ENCODE measurements at places on chromosomes 2 and 18. TPM values are rescaled to one million over a fixed set of nuclear protein-coding genes. Genes with fewer than 3 reads are reported as not detected.

The RGPD3 gene
- total RNA-seq, result 0.21 TPM

DNA sequence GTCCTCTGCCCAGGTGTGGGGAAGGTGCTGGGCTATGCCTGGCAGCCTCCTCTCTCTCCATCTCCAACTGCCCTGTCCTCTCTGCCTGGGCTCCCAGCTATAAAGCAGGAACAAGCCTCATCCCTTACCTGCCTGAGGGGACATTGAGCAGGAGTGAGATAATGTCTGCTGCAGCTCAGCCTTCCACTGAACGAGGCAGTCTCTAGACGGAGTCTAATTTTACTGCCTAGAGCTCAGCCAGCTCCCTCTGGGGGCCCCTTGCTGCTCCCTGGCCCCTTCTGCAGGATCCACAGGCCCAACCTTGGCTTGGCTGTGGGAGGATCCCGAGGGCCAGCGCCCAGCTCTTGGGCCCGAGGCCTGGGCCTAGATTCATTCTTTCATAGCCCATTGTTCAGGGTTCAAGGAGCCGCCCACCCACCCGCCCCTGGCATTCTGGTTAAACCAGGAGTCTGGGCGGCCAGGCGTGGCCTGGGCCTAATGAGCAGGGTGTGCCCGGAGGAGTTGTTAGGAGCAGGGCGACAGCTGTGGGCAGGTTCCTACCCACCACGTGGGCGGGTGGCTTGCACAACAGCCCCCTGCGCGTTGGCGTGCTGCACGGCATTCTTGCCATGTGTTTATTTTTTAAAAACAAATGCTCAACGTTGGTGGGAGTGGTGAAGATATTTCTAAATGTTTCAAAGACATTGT lies 44.6 kb downstream of the FOSL2 start:
- no peak for DNase-seq

GRCh38 chr2:76491503-76491902 lies 780.8 kb upstream of the GCFC2 start:
- no peak for DNase-seq

DNA sequence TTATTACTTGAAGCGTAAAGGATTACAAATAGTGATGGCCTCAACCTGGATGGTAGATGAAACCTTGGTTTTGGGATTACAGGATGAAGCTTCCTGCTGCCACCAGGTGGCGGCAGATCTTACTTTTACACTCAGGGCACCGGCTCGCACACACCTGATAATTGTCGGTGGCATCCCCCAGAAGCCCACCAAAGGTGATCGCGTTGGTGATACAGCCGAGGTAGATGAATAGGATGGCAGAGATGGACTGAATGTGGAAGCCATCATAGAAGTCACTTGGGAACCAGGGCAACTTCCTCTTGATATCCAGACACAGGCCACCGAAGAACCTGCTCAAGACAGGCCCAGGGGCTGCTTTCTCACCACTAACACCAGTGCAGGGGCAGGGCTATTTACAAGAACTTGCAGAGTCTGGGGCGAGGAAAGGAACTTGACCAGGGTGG lies 51.8 kb downstream of the MTHFD2 start:
- peak; percentile 85 for DNase-seq

The RAD51AP2 gene
- not detected for total RNA-seq

DNA sequence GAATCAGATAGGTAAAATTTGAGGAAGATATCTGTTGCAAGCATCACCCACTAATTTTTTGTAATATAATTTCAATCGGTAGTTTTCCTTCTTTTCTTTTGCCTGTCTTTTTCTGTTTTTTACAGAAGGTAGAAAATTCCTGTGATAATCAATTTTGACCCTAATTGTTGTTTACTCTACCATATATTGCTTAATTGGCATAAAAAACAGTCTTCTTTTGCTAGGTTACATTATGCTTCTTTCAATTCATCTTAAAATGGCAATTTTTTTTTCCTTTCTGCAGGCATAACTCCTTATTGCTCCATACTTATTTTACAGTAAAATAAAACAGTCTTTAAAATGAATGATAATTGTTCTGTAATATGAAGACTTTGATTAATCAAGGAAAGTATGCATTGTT lies 286.2 kb upstream of the LRP1B start:
- no peak for DNase-seq

The MROH2A gene
- total RNA-seq, result not detected

The RUFY4 gene
- 1.8 TPM for total RNA-seq

The SLC39A6 gene
- 51.5 TPM for total RNA-seq

The ABCG5 gene
- total RNA-seq, result not detected

DNA sequence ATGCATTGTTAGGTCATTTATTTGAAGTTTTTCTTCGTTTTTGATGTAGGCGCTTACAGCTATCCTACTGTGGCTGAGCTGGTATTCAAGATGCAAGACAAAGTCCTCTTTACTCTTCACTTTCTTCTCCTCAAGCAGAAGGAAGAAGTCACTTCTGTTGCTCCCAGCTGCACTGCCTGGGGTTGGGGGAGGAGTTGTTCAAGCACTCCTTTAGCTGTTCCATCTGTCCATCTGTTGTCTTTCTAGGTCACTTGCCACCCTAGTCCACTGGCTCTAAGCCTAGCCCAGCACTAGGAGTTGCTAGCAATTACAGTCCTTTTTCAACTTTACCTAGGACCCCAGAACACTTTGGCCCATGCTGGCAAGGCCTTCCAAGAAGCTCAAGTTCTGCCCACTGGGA lies 200.6 kb upstream of the RBMS1 start:
- no peak for DNase-seq

DNA sequence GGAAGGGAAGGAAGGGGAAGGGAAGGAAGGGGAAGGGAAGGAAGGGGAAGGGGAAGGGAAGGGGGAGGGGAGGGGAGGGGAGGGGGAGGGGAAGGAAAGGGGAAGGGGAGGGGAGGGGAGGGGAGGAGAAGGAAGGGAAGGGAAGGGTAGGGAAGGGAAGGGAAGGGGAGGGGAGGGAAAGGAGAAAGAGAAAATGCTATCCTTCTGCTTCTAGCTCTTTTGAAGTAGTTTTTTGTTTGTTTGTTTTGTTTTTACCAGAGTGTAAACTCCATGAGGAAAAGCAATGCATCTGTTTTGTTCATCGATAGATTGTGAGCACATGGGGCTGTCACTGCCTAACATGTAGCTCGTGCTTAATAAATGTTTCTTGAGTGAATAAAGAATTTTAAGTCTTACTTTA lies 1592.7 kb upstream of the ACVR2A start:
- DNase-seq, result no peak

GRCh38 chr18:1124495-1124894 lies 219.8 kb downstream of the ADCYAP1 start:
- DNase-seq, result no peak

The EPB41L3 gene
- 1.5 TPM for total RNA-seq

DNA sequence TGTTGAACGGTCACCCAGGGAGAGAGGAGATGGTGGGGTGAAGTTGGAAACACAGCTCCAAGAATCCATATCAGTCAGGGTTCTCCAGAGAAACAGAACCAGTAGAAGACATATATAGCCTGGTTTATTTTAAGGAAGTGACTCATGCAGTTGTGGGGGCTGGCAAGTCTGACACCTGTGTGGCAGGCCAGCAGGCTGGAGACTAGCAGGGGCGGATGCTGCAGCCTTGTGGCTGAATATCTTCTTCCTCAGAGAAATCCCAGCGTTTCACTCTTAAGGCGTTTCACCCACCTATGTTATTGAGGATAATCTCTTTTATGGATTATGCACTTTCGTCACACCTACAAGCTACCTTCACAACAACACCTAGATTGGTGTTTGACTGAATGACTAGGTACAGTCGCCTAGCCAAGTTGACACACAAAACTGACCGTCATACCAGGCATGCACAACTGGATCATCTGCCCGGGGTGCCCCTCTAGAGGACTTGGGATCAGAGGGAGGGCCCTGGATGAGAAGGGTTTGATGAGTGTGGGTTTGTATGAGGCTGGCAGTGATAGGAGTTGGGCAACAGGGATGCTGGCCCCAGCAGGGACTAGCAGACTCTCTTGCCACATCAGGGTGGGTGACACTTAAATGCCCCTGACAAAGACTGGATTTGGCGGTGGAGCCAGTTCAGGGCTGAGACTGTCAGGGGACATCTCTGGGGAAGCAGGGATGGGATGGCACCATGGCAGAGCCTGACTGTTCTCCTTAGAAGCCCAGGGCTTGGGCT lies 23.4 kb downstream of the MROH2A start:
- no peak for DNase-seq

DNA sequence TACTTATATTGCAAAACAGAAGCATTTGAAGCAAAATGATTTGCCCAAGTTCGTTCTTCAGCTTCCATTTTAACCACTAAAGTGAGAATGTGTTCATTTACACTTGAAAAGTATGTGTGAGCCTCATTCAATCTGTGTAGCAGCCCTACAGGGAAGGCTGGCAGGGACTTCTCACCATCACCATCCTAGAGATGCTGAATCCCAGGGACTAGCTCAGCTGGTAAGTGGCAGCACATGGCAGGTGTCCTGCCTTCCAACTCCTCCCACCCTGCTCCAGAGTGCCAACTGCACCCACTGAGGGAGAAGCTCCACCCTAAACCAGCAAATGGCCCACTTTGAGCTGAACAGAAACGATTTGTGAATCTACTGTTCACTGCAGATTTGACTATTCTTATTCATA lies 91.5 kb downstream of the EN1 start:
- no peak for DNase-seq

- DNase-seq, result no peak
Observed at GRCh38 chr2:171346723-171347557, 86.8 kb downstream of the METTL8 start.

- DNase-seq, result no peak
Observed at GRCh38 chr2:160076914-160077313, 14.5 kb upstream of the PLA2R1 start.

The FOXI3 gene
- total RNA-seq, result not detected

DNA sequence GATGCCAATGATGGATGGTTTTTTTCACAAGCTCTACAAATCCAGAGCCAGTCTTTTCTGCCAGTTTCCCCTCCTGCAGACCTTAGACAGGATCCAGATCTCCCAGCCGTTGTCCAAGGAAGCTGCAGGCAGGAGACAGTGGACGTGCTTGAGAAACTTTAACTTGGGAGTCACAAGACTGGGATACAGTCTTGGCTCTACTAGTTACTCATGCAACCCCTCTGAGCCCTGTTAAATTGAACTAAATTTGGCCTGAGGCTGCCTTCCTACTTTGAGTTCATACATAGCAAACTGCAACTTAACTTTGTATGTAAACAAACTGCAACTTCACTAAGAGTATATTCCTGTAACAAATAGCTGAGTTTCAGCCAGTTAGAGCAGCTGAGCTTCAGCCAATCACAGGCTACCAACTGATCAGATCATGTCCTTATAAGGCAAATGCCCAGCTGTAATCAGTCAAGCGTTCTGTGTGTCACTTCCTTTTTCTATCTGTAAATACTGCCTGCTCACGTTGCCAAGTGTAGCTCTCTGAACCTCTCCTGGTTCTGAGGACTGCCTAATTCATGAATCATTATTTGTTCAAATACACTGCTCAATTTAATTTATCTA lies 140.9 kb downstream of the CAPN13 start:
- no peak for DNase-seq

DNA sequence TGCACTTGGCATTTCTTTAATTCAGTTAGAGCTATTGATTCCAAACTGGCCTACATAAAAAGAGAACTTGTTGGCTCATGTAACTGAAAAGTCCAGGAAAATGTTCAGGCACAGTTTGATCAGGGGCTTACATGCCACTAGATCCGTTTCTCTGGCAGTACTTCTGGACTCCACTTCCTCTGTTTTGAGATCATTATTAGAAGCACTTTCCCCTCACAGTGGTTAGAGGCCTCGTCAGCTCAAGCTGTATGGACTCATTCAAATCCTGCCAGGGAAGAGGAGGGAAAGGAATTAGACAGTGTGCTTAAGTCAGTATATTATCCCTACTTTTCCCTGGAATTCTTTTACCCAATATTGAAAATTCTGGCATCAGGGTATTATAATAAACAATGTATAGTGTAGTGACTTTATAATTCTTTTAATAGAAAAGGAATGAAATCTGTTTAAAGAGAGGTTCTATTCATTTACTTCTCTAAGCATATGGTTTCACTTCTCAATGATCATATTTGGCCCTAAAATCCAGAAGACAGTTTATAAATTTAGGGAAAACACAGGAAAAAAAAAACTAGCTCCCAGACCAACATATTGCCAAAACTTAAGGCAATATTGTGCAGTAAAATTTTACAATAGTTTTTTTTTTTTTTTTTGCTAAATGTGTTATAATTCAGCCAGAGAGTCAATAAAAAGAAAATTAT lies 92.0 kb downstream of the ARMC9 start:
- no peak for DNase-seq

DNA sequence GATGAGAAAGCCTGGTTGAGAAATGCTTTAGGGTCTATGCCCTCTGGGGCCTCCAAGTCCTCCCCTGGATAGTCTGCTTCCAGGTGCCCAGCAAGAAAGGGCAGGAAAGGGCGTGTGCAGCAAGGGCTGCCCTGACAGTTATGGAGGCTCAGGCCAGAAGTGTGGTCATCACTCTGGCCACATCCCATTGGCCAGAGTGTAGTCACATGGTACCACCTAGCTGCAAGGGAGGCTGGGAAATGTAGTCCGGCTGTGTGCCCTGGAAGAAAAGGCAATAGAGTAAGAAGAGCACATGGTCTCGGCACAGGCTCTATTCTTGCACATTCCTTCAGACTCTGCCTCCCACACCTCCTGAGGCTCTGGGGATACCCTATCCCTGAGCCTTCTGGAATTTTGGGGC lies 35.7 kb downstream of the ODC1 start:
- peak; percentile 82 for DNase-seq

- no peak for DNase-seq
Observed at GRCh38 chr18:45241271-45241670, 374.0 kb upstream of the SLC14A2 start.

GRCh38 chr2:183389546-183390080 lies 265.4 kb downstream of the NUP35 start:
- no peak for DNase-seq

GRCh38 chr18:55095584-55095983 lies 136.3 kb upstream of the CCDC68 start:
- DNase-seq, result no peak

GRCh38 chr2:145157036-145157675 lies 637.2 kb upstream of the ZEB2 start:
- no peak for DNase-seq

The CLEC4F gene
- total RNA-seq, result not detected

DNA sequence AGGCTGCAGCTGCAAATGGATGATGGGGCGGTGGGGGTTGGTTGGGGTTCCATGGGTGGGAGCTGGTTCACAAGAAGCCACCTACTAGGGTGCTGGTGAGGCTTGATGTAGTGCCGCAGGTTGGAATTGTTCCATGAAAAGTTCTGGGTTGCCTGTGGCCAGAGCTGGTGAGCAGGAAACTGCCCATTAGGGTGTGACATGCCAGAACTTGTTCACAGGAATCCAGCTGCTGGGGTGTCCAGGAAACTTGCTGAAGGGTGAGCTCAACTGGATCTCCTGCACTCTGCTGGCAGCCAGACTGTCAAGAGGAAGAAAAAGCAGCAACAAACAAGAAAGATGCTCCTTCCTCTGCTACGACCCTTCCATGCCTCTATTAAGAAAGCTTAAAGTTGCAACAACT lies 48.8 kb downstream of the MAP3K20 start:
- no peak for DNase-seq

The LYG1 gene
- total RNA-seq, result 2.1 TPM

- no peak for DNase-seq
Observed at GRCh38 chr18:54233747-54234146, 9.3 kb upstream of the MBD2 start.

- DNase-seq, result no peak
Observed at GRCh38 chr2:26281226-26281625, 36.5 kb downstream of the HADHB start.

Measured in activated CD4-positive, alpha-beta T cell treated with anti-CD3 and anti-CD28 coated beads, Interleukin-2, amount 10 ng/mL, durations not matched to agents 24 days and 14 days (primary cell).